ENCODE measurements at places on chromosomes 4 and X.

DNA sequence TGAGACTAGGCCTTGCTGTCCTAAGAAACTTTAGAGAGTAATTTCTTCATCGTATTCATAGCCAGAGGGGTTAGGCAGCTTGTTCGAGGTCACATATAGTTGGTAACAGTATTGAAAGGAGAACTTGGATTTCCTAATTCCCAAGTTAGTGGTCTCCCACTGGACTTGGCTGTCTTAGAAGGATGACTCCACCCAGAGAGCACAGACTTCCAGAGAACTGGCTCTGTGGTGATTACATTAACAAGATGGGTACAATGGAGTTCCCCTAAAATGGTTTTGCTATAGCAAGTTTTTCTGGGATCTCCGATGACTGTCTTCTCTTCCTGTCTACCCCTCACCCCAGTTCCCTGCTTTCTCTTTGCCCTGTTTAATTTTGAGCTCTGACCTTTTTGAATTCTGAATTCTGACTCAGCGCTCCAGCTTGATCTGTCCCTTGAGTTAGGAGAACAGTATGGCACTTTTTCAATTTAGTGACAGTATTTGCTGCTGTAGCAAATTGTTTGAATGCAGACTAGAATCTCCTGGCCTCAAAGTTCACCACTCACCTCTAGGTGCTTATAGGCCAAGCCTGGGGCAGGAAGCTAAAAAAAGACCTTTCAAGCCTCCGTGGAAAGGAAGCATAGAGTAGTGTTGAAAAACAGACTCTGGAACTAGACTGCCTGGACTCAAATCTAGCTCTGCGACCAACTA, 6.9 kb downstream of the MSN start:
- DNase-seq = no peak

DNA sequence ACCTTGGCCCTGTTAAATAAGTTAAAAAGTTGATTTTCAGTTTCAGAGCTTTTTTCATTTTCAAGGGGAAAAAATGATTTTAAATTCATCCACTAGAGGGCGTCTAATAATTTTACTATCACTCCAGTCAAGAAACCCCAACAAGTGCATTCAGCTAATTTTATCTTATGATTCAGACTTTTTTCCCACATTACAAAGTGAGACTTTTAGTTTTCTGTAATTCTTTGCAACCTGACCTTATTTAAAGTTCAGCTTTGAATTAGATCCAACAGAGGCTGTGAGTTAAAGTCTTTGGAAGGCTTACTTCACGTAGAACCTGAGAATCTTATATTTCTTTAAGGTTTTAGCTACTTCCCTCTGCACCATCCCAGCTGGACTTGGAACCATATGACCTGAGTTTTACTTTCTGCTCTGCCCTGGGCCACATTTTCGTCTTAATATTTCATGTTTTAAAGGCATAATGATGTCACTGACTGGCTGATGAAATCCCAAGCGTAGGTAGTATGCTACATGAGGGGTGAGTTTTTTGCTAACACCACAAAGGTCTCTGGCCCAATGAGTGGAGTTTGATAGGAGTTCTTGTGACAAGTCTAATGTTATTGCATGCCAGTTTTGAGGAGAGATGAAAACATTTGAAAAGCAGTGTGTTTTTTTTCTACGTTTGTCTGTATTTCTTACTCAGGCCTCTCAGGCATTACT, 7.2 kb downstream of the GNRHR start:
- no peak for DNase-seq

DNA sequence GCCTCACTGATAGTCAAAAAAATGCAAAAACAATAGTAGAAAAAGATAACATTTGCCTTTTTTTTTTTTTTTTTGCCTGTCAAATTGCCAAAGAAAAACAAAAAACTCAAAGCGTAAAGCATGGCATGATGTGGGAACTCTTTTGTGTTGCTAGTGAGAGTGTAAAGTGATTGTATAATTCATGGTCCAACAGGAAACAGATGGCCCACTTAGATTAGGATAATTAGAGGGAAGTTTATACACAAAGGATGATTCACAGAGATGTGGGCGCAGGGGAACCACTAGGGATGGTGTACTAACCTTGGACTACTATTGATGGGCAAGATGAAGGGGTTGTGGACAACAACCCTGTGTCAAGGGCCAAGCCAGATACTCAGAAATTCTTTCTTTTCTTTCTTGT, 16.4 kb downstream of the MCUB start:
- no peak for DNase-seq

DNA sequence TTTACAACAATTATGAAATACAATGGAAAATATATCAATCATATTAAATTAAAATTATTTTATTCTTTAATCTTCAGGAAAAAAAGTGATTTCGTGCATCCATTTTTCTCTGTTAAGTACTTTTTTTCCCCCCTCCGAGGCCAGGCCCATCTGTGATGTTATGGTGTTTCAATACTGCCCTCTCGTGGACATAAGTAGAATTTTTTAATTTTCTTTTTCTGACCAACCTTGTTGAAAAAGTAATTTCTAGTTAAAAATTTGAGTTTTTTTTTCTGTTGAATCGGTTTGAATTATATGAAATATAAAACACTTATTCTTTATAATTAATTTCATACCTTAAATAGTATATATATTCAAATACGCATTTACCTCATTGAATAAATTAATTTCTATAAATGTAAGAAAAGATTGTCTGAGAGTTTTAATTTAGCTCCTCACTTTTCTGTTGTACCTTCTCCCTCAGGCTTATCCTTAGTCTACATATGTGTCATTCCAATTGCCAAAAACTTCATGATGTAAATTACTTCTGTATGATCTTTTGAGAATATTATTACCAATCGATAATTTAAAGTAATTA, 175.8 kb upstream of the TECRL start:
- DNase-seq = no peak

- DNase-seq = no peak
Measured at GRCh38 chr4:153206534-153206933, 2.3 kb downstream of the TRIM2 start.

- DNase-seq = no peak
Measured at GRCh38 chr4:154427149-154427548, 64.5 kb downstream of the DCHS2 start.
